ELR (cell line): ENCODE measurements at places on chromosomes 2 and 18.

GRCh38 chr2:43759195-43759594 is 14.6 kb upstream of the DYNC2LI1 start:
- DNase-seq = peak; percentile 85

DNA sequence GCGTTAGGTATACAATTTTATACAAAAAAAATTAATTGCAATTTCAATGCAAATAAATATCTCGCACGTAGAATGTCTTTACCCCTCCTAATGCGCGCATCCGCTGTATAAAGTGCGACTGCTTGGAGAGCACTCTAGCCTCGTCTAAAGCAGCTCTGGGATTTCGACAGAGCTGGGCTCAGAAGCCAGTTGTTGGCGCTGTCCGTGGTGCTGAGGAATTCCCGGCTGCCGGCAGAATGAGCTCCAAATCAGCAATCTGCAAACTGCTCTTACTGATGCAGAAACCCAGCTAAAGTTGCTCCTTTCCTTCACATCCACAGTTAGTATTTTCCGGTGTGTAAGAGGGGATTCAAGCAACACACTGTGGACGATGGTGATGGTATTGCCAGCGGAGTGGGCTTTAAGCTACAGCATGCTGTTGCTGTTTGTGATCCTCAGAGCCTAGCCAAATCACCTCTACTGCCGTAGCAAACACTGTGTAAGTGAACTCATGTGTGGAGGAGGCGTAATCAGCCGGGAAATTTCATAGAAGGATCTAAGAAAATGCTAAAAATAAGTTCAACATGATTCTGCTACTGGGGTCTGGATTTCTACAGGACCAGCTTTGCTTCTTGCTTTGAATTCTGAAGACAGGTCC is at the start of gene VWC2L:
Gene VWC2L (plus strand): TSS at position 137 of the 637 bp plus-strand sequence. CDS start 3,140 bp downstream, outside the sequence.
- peak; percentile 82 for DNase-seq

GRCh38 chr18:39604836-39605235 is 2039.2 kb upstream of the CELF4 start:
- DNase-seq = peak; percentile 50

DNA sequence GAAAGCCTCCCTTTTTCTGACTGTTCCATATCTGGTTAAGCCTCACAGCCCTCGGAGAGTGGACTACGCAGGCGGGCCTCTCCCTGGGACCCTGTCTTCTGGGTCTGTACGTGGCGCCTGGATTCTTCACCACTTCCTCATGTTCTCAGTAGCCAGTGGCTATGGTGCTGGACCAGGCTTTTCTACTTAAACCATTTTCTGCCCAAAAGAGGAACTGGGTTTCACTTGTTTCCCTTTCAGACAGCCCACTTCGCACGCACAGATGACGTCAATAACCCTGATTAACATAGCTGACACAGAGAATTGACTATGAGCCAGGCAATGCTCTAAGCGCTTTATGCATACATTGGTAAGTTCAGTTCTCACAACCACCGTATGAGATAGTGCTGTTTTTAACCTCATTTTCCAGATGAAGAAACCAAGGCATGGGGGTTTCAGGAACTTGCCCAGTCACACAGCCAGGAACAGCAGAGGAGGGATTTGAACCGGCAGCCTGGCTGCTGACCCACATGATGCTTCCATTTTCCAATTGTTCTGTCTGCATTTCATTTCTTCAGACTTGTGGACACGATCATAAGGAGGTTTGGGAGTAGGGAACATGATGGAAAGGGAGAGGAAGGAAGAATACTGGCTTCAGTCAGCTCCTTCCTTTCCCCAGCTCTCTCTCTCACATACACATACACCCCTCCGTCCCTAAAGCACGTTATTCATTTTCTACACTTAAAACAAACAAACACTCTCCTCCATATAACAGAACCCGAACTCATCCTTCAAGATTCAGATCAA is 41.7 kb downstream of the MYOM1 start:
- DNase-seq = no peak

GRCh38 chr2:71826826-71827523 is 320.7 kb downstream of the CYP26B1 start:
- DNase-seq = no peak

DNA sequence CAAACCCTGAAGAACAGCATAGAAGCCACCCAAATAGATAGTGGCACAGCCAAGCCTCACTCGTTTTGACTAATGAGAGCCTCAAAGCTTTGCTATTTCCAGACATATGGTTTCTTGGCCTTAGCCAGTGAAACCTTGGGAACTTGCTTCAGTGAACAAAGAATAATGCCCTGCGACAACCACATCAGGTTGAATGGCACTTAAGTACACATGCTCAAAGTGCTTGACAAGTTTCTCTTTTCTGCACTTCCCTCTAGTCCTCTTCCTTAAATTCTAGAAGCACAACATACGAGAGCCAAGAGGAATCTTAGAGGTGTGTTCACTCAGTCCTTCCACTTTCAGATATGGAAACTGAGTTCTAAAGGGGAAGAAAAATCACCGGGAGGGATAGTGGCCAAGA is 258.3 kb downstream of the HAUS1 start:
- no peak for DNase-seq
